ENCODE measurements at places on chromosomes 1 and 21.

DNA sequence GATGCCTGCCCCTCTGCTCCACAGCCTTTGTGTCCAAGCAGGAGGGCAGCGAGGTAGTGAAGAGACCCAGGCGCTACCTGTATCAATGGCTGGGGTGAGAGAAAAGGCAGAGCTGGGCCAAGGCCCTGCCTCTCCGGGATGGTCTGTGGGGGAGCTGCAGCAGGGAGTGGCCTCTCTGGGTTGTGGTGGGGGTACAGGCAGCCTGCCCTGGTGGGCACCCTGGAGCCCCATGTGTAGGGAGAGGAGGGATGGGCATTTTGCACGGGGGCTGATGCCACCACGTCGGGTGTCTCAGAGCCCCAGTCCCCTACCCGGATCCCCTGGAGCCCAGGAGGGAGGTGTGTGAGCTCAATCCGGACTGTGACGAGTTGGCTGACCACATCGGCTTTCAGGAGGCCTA lies 754 bp downstream of the BGLAP start:
- DNase-seq: no peak

DNA sequence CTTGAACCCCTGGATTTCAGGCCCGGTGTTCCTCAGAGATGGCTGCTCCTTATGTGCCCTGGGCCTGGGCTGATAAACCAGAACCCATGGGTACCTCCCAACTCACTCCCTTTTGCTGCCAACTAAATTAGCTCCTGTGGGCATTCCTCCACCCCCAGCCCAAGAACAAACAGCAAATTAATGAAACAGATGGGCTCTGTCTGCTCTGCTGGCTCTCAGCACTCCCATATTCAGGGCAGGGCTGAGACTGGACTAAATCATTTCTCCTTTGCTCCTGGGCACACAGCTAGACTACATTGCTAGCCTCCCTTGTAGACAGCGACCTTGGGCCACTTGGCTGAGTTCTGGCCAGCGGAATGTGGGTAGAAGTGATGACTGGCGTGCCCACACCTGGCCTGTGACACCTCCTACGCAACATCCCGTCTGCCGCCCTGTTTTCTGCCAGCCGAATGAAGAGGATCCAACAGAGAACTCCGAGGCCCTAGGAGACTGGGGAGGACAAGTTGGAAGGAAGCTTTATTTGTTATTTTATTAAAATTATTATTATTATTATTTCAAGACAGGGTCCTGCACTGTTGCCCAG lies 101.9 kb upstream of the DISP3 start:
- no peak for DNase-seq

DNA sequence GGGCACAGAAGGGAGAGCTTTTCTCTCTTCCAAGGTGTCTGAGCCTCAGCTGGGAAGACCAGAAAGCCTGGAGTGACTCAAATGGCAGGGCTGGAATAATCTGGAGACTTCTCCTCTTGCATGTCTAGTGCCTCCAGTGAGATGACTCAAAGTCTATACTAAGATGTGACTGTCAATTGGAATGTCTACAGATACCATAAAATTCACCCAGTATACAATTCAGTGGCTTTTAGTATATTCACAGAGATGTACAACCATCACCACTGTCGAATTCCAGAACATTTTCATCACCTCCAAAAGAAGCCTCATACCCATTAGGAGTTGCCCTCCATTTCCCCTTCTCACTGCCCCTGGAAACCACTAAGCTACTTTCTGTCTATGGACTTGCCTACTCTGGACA lies 47.9 kb upstream of the CNN3 start:
- DNase-seq: no peak

DNA sequence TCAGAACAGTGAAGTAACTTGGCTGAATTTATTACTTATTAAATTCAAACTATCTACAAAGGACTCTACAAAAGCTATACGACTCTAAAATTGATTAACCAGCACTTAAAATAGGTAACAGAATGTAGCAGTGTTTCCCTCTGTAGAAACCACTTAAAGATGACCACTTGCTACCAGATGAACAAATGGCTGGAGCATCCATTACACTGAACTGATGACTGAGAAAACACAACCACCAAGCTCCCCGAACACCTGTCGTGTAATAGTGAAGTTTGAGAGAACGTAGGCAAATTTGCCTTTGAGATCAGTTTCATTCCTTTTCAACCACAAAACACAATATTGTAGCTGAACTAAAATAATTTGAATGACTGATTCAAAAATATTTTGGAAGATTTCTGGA lies 226.7 kb downstream of the KCNT2 start:
- DNase-seq: no peak

DNA sequence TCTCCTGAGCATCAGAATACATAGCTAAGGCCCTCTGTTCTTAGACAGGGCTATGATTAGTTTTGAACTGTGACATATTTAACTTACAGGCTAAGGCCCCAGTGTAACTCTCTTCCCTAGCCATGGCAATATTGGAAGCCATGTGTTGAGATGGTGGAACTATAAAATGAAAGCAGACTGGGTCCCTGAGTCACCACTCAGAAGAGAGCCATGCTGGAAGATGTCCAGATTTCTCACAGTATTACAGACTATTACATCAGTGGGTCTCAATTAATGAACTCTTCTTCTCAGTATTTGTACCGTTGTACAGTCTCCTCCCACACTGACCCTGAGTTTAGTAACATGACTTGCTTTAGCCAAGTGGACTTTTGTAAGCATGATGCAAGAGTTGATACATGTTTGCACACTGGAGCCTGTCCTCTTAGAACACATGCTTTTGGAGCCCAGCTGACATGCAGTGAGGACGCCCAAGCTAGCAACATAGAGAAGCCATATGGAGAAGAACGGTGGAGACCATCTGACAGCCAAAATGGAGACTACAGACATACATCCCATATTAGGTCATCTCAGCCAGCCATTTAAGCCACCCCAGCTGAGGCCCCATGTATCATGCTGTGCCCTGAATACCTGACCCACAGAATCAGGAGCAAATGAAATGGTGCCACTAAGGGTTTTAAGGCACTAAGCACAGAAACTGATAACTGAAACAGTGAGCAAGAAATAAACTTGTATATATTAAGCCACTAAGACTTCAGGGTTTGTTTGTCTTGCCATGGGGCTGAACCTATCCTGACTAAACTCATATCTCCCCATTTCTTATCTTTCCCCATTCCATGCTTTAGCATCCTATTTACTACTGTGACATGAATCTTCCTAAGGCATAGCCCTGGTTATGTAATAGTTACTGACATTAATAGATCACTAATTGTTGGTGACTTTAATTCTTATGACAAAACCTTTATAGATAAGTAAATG lies 24.4 kb downstream of the TBX15 start:
- no peak for DNase-seq

DNA sequence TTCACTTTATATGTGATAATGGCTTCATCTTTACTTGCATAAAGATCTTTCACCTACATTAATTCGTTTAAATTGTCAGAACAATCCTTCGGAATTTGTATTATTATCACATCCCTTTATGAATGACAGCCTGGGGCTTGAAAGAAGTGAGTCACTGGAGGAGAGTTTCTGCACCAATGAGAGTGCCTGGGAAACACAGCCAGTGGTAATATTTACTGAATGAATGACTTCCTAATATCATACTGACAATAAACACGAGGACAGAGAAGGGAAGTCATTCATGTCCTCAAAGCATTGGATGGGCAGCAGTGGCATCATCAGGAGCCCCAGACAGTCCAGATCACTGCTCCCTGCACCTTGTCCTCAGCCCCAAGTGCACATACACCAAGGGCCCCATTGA lies 40.7 kb upstream of the PDE4B start:
- no peak for DNase-seq

- no peak for DNase-seq
Measured at GRCh38 chr1:162983671-162984425, 85.3 kb upstream of the RGS4 start.

DNA sequence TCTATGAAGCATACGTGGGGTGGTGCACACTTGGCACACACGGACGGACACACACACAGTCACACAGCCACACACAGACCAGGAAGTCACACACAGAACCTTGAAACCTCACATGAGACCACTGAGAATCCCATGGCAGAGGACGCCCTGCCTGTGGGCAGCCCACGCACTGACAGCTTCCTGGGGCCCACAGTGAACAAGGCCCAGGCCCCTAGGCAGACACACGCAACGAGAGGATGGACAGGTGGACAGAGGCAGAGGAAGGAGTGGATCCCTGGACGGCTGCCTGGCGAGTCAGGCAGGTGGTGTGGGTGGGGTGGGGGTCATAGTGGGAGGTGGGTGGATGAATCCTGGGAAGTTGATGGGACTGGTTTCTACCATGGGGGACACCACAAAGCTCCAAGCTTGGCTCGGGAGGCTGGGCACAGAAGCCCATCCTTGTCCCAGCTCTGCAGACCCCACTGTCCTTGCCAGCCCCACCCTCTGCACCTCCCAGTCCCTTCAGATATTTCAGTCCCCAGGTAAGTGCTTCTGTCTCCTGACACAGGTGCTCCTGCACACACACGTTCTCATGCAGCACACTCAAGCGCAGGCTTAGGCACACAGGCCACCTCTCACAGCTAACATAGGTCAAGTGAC lies 49.1 kb downstream of the WNT9A start:
- no peak for DNase-seq

GRCh38 chr1:119159111-119159510 lies 18.7 kb upstream of the WARS2 start:
- no peak for DNase-seq

GRCh38 chr1:166283190-166283589 lies 116.4 kb upstream of the FAM78B start:
- no peak for DNase-seq

DNA sequence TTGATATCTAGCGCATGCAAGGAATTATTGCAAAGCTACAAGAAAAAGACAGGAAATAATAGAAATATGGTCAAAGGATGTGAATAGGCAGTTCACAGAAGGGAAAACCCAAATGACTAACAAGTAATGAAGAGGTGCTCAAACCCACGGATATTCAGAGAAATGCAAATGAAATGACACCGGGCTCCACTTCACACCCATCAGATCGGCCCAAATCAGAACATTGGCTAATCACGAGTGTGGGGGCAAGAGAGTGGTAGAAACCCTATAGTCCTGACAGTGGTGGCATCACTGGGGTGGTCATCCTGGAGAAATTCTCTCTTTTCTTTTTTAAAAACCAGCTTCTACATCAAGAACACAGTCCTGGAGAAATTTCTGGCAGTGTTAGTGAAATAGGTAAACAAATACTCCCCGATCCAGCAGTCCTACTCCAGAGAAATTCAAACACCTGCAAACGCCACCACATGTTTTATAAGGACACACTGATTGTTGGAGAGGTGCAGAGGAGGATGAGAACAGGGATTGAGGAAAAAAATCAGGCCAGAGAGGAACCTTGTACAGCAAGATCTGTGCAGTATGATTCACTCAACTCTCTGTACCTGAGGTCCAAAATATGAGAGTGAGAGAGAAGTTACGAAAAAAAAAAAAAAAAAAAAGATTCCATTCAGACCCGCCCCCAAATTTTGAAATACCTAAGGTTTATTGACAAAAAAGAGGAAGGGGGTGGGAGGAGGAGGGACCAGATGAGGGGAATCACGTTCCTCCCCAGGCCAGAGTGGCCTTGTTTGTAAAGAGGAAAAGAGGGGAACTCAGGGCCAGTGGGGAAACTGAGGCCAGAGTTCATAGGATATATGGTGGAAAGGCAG lies 9.2 kb upstream of the TNFRSF1B start:
- DNase-seq: no peak

- DNase-seq: no peak
Measured at GRCh38 chr1:63134501-63135173, 187.7 kb upstream of the FOXD3 start.

DNA sequence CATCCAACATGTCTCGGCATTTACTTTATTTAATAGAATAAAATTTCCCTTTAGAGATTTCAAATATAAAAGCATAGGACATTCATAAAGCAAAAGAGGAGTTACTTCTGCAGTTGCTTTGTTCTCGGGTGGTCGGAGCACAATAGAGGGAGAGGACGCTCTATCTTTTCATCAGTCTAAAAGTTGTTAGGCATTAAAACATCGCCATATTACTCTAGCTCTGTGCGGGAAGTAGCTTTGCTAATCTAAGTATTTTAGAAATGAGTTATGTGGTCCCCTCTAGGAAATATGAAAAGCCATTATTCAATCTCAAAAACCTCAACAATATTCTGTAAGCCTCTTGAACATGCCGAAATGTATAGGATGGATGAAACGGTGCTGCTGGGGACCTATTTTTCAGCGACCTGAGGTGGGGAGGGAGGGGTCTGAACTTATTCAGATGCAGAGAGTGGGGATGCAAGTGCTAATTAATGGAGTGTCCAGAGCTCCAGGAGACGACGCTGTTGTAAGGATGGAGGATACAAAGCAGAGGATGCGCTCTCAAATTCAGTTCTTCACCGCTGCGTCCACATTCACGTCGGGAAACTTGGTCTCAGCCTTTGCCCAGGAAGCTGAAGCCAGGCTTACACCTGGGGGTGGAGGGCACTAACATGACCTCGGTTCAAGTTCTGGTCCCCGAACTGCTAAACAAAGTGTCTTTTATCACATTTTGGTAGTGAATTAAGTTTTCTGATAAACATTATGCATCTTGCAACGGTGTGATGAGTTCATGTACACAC lies 6.3 kb downstream of the CDKN2C start:
- no peak for DNase-seq

DNA sequence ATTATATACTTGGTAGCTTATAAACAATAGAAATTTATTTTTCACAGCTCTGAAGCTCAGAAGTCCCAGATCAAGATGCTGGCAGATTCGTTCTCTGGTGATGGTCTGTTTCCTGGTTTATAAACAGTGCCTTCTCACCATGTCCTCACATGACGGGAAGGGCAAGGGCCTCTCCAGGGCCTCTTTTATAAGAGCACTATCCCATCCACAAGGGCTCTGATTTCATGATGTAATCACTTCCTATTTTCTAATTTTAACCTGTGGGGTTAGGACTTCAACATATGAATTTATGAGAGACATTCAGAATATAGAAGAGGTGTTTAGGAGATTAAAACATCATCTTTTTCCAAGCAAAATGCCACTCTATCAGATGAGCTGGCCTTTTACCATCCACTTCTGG lies 32.1 kb upstream of the PLPPR4 start:
- no peak for DNase-seq

- DNase-seq: no peak
Measured at GRCh38 chr1:225847610-225848009, 34.6 kb downstream of the TMEM63A start.

DNA sequence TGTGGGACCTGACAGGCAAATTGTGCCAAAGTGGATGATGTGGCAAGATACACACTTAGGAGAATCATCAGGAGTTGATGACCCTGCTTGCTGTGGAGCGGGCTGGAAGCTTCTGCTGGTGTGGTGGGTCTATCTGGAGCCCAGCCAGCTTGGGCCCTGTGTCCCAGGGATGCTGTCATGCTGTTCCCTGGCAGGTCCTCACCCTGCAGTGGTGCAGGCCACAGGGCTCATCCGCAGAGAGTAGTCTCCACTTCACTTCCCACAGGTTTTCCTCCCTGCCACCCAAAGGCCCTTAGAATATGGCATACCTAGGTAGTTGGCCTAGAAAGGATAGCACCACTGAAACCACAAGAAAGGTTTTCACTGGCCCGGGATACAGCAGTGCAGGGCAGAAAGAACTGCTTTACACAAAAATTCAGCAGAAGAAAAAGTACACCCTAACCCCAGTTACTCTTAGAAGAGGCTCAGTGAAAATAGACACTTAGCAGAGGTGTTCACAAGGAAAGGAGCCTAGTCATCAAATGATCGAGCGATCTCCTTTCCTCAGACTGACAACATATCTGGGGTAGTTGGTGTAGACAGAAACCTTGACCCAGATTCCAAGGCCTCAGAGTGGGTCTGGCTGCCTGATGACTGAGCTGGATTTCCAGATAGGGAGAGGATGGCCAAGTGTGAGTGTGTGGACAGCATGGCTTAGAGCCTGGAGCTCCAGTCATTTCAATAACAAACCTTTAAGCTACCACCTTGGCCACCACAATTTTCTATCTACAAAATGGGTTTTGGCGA lies 1.3 kb upstream of the C1orf226 start:
- no peak for DNase-seq

GRCh38 chr1:31795096-31795675 lies 20.6 kb downstream of the SPOCD1 start:
- DNase-seq: no peak
